ENCODE measurements at places on chromosomes 12 and 14. TPM values are rescaled to one million over a fixed set of nuclear protein-coding genes. Genes with fewer than 3 reads are reported as not detected.

GRCh38 chr12:120536064-120536791 lies 2.1 kb downstream of the RNF10 start:
- H3K4me3 ChIP-seq: peak overlapping the region; percentile 82
- DNase-seq: no peak
- H3K4me1 ChIP-seq: peaks cover 44% of the 10 kb centered on the region
- peaks cover 21% of the 10 kb centered on the region for H3K36me3 ChIP-seq
- H3K27me3 ChIP-seq: no peaks in the 10 kb centered on the region

DNA sequence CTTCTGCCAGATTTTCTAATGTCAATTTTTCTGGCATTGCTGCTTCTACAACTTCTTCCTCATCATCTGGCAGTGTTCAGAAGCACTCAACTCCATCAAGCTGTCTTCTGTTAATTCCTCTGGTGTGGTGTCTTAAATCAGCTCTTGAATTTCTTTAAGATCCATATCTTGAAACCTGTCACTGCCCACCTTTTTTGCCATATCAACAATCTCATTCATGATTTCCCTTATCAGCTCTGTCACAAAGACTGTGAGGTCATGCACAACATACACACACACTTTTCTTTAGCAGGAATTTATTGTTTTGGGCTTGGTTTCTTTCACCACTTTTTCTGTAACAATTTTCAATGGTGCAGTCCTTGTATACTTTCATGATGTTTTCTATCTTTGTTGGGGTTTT lies 7.2 kb downstream of the THAP2 start:
- no peaks in the 10 kb centered on the region for H3K4me1 ChIP-seq
- H3K4me3 ChIP-seq: no peak overlapping the region
- no peaks in the 10 kb centered on the region for H3K36me3 ChIP-seq
- no peak for DNase-seq

- no peaks in the 10 kb centered on the region for H3K27me3 ChIP-seq
- H3K27ac ChIP-seq: no peak overlapping the region
- no peak for DNase-seq
- H3K36me3 ChIP-seq: no peaks in the 10 kb centered on the region
- no peak overlapping the region for H3K4me3 ChIP-seq
These were observed 44.4 kb downstream of the ANO6 start for GRCh38 chr12:45260104-45260815.

DNA sequence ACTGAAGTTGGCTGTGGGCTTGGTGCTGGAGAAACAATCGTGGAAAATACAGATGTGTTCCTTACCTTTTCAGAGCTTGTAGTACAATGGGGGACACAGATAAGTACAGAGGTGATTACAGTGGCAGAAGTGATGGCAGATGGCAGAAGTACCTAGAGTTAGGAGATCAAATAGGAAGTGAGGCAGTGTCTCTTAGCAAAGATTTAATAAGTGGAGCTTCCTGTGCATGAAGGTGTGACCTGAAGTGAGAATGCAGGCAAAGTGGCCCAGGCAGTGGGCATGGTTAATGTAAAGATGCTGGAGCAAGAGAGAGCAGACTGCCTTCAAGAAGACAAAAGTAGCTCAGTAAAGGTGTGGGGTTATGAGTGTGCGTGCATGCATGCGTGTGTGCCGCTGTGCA lies 16.0 kb downstream of the LRRK2 start:
- no peak overlapping the region for H3K27ac ChIP-seq
- H3K36me3 ChIP-seq: peaks cover 26% of the 10 kb centered on the region
- no peak overlapping the region for H3K4me3 ChIP-seq
- H3K4me1 ChIP-seq: peaks cover 17% of the 10 kb centered on the region
- DNase-seq: no peak

GRCh38 chr12:33439587-33440011 lies at the start of gene SYT10:
Gene SYT10 (minus strand): TSS chr12:33439819. CDS start chr12:33439522, 297 bp downstream.
- no peak within 1 kb of the TSS for H3K27ac ChIP-seq
- H3K4me3 ChIP-seq: peak within 1 kb of the TSS; percentile 49
- no peak for DNase-seq
- H3K4me1 ChIP-seq: peaks cover 21% of the 10 kb centered on the region

DNA sequence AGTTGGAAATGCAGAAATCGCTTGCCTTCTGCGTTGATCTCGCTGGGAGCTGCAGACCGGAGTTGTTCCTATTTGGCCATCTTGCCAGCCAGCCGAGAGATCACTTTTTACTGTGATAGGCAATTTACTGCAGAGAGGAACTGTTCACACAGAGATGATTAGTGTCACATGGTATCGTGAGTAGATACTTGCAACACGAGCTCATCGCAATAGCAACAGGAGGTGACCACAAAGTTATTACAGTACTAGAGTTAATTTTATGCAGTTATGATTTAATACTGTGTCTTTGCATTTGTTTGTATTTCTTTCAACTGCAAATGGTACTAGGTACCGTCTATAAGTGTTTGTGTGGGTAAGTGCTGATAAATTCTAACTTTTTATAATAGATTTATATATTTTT lies 27.8 kb downstream of the NOPCHAP1 start:
- no peak for DNase-seq
- no peak overlapping the region for H3K4me3 ChIP-seq
- no peak overlapping the region for H3K27ac ChIP-seq
- no peaks in the 10 kb centered on the region for H3K36me3 ChIP-seq
- H3K4me1 ChIP-seq: no peaks in the 10 kb centered on the region

GRCh38 chr12:4278329-4279197 lies 5.0 kb downstream of the CCND2 start:
- no peak overlapping the region for H3K27ac ChIP-seq
- H3K36me3 ChIP-seq: peaks cover 62% of the 10 kb centered on the region
- no peak overlapping the region for H3K4me3 ChIP-seq
- no peak for DNase-seq
- H3K27me3 ChIP-seq: no peaks in the 10 kb centered on the region

The FGF23 gene
- total RNA-seq: not detected

The ANKRD33 gene
- total RNA-seq: not detected

The AGAP2 gene
- 0.88 TPM for total RNA-seq

The NDUFA12 gene
- 105 TPM for total RNA-seq

The MYH6 gene
- not detected for total RNA-seq

The NGB gene
- not detected for total RNA-seq
